C1 segment of cervical spinal cord (tissue), 14 donors: ENCODE measurements at places on chromosomes 4 and X.
A peak's percentile ranks its signal among the peaks of the same experiment; 100 is the strongest.

GRCh38 chr4:122827258-122827878, 737 bp downstream of the FGF2 start:
- DNase-seq: peak; percentile 61

- DNase-seq: no peak
Observed at GRCh38 chr4:67282749-67283148, 262.6 kb downstream of the CENPC start.

GRCh38 chr4:139901531-139902320, 236.1 kb downstream of the MGST2 start:
- DNase-seq: no peak

DNA sequence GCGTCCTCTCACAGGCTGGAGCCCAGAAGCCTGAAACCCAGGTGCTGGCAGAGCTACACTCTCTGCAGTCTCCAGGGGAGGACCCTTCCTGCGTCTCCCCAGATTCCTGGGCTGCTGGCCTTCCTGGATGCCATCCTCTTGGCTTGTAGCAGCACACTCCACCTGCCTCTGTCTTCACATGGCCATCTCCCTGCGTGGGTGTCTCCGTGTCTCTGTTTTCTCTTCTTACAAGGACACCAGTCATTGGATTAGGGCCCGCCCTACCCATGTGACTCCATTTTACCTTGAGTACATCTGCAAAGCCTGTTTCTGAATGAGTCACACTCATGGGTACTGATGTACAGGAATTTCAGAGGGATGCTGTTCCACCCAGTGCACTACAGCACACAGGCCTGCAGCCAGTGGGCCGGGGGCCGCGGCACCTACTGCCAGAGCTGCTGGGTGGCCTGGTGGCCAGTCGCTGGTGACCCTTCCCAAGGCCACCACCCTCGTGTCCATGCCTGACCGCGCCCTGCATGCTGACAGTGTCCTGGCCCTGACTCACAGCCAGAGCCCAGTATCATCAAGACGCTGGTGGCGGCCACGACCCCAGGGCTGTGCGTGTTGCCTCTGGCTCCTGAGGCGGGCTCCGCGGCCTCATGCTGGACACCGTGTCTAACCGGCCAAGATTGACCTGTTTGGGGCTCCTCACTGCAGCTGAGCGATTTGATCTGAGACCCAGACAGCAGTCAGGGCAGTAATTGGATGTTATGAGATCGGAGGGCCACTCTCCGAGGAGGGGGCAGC, 63.6 kb upstream of the NKX1-1 start:
- no peak for DNase-seq

- no peak for DNase-seq
Observed at GRCh38 chr4:24856586-24856985, 56.3 kb downstream of the CCDC149 start.

DNA sequence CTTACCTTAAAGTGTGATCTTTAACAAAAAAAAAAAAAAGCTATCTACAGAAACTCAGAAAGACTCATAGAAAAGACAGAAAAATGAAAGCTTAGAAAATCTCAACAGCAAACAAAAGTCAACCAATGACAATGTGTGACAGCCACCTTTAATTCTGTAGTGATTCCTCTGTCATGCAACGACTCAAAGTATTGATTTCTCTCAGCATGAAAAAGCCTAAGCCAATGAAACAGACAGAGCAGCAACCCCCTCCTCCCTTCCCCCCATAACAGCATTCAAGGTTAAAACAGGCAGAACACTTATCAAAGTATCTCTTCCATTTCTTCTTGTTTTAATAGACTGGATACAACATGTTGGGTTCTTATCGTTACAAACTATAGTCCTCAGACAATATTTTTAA, 112.5 kb downstream of the MAB21L2 start:
- no peak for DNase-seq

- DNase-seq: no peak
Observed at GRCh38 chrX:71282514-71283402, 677 bp upstream of the NONO start.

DNA sequence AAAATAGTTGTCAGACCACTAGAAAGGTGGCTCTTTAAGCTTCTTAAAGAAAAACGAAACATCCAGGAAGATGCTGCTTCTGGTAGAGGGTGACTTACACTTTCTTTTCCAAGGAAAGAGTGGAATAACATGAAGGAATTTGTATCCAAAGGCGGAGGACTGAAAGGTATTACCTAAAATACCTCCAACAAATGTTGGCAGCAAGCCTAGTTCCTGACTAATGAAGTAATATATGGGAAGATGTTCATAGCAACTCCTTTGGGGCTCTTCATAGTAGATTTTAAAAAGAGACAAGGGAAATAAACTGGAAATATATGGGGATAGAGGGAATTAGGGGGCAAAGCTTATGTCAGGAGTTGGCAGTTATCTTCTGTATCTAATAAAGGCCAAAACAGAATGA, 116.2 kb downstream of the AASDH start:
- no peak for DNase-seq

DNA sequence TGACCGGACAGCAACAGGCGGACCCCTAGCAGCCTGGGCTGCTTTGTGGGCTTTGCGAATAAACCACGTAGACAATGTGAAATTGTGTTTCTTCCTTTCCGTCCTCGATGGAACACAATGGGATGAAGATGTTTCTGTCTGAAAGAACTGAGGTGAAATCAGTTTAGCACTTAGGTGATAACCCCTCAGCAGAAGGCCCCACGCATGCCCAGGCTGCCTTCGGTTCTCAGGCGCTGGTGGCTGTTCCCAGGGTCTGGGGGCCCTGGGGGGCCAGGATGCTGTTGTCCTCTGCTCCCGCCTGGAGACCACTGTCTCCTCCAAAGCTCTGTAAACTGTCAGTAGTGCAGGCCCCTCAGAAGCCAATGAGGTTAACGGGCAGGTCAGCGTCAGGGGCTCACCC, 73.9 kb upstream of the HGFAC start:
- DNase-seq: no peak

DNA sequence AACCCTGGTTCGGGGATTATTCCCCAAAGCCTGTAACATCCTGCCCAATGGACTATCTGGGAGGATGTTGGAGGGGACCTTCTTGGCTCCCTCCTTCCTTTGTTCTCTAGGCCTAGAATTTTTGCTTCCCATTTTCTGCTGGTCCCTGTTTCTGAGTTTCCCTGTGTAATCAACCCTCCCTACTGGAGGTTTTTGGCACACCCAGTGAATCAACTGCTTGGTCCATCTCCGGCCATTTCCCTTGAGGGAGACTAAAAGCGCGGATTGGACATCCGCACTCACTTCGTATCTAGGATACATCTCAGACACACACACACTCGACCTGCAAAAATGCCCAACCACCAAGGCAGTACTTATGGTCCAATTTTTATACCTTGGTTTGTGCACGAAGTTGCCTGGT, 108.2 kb upstream of the MAGEE2 start:
- DNase-seq: no peak

- DNase-seq: no peak
Observed at GRCh38 chr4:102503301-102503746, 2.2 kb downstream of the NFKB1 start.

- no peak for DNase-seq
Observed at GRCh38 chr4:154534296-154534695, 15.9 kb downstream of the PLRG1 start.
